Activated naive CD4-positive, alpha-beta T cell (primary cell): ENCODE measurements at places on chromosomes 6 and 20.

GRCh38 chr6:21478883-21479539, 114.5 kb upstream of the SOX4 start:
- DNase-seq: no peak

GRCh38 chr20:46188866-46189541, 70.9 kb downstream of the CD40 start:
- DNase-seq: no peak

DNA sequence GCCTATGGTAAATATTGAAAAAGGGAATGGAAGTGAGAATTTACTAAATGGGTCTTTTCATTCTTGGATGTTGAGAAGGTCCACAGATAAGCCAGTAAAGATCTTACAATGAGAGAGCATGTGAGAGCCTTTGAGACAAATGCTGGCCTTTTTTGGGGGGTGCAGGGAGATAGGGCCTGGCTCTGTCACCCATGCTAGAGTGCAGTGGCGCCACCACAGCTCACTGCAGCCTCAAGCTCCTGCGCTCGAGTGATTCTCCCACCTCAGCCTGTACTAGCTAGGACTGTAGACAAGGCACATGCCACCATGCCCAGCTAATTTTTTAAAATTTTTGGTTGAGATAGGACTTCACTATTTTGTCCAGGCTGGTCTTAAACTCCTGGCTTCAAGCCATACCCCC, 63.2 kb upstream of the TMEM181 start:
- no peak for DNase-seq

- no peak for DNase-seq
Observed at GRCh38 chr6:125732398-125732797, 17.0 kb upstream of the HEY2 start.

GRCh38 chr20:51372966-51373365, 169.6 kb downstream of the NFATC2 start:
- DNase-seq: no peak

GRCh38 chr6:151389618-151390275, 1.6 kb downstream of the ZBTB2 start:
- DNase-seq: no peak

DNA sequence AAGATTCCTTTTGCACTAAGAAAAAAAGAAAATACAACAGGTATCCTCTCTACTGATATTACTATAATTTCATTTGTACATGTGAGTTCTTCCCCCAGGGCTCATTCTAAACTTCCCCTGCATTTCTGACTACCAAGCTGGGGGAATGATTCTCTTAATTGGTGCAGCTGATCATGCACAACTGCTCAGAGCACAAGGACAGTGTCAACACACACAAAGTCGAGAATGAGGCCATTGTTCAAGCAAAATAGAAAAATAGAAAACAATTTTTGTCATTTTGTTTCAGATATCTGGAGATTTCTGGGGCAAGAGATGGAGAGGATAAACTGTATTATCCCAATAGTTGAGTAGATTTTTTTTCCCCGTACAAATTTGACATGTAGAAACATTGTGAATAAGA, 236.3 kb downstream of the HAO1 start:
- no peak for DNase-seq

- DNase-seq: no peak
Observed at GRCh38 chr6:25717866-25718740, 36.4 kb upstream of the SLC17A4 start.

DNA sequence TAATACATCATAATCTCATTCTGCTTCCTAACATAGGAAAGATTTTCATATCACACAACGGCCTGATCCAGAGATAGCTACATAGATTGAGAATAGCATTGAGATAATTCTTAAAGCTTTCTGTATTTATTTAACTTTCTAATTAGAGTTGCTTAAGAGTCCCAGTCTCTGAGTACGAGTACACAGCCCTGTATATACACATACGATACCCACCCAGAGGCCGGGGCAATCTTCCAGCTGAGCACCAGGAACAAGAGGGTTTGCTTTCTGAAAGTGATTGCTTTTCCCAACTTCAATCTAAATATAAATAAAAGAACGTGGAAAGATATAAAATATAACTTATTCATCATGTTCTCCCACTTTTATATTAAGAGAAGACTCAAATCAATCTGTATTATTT, 313.8 kb downstream of the COL12A1 start:
- DNase-seq: no peak

- DNase-seq: no peak
Observed at GRCh38 chr6:111651185-111652034, 45.7 kb upstream of the TRAF3IP2 start.

DNA sequence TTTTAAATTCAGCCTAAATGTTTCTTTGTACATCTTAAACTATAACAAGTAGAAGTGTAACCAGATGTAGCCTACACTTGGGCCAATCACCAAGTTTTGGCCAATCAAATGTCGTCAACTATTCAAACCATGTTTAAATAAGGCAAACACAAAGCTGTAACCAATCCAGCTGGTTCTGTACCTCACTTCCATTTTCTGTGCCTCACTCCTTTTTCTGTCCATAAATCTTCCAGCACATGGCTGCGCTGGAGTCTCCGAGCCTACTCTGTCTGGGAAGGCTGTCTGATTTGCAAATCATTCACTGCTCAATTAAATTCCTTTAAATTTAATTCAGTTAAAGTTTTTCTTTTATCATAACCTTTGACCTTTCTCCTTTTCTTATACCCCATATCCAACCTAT, 7.7 kb upstream of the AHI1 start:
- no peak for DNase-seq

- DNase-seq: no peak
Observed at GRCh38 chr20:4375881-4376280, 345.8 kb upstream of the PRND start.

DNA sequence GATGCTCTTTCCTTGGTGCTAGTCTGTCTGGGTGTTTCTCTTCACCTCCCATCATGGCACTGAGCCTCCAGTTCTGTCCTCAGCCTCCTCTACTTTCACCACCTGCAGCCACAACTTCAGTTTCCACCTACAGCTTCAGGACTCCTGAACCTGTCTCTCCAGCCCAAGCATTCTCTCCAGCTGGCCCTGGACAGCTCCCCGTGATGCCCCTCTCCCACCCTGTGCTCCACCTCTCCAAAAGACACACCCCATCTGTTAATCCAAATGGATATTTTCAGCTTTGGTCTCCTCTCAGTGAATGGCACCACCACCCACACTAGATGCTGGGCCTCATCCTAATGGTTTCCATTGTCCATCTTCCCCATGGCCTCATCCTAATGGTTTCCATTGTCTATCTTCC, 79.5 kb upstream of the NEDD9 start:
- no peak for DNase-seq

- no peak for DNase-seq
Observed at GRCh38 chr6:72720464-72720863, 98.6 kb downstream of the KCNQ5 start.

- DNase-seq: no peak
Observed at GRCh38 chr20:49203746-49204145, 15.5 kb upstream of the DDX27 start.

- no peak for DNase-seq
Observed at GRCh38 chr6:26065952-26066380, 21.3 kb upstream of the HFE start.

DNA sequence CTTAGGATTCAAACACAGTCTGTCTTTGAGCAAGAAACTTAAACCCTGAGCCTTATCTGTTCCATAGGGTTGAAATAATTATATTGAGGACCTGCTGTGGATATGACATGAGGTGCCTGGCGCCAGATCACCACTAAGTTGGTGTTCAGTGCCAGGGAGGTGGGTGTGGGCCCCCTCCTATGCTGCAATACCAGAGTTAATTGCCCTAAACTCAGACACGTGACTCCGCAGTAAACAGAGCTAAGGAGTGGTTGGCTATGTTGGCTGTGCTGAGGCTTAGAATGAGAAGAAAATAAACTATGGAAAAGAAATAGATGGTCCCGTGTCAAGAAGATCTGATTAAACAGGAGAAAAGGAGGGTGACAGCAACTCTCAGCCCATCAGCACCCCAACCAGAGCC, 419.4 kb upstream of the JARID2 start:
- no peak for DNase-seq

- no peak for DNase-seq
Observed at GRCh38 chr6:743320-744096, 50.6 kb upstream of the EXOC2 start.

GRCh38 chr20:3701061-3701998, 11.1 kb downstream of the SIGLEC1 start:
- no peak for DNase-seq

DNA sequence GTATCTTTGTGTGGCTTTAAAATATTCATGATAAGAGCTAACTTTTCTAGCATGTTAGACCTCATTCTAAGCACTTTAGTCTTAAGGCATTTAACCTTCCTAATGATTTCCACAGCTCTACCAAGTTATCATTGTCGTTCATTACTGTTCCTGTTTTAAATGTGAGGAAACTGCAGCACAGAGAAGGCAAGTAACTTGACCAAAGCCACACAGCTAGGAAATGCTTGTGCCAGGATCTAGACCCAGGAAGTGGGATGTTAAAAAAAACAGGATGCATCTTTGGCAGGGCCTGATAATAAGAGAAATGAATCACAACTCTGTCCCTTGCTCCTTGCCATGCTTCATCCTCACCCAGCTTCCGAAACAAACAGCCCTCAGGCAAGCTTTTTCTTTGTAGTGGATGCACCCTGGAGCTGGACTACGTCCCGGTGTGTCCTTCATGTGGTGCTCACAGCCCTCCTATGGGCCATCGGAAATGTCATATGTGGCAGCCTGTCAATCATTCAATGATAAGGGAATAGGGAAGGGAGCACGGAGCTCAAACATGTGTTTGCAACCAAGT, 196.9 kb upstream of the RREB1 start:
- DNase-seq: no peak

GRCh38 chr20:31663838-31664695, 26.4 kb downstream of the COX4I2 start:
- no peak for DNase-seq
